NCI-H1417 (cell line): ENCODE measurements at places on chromosomes 7 and 10.

DNA sequence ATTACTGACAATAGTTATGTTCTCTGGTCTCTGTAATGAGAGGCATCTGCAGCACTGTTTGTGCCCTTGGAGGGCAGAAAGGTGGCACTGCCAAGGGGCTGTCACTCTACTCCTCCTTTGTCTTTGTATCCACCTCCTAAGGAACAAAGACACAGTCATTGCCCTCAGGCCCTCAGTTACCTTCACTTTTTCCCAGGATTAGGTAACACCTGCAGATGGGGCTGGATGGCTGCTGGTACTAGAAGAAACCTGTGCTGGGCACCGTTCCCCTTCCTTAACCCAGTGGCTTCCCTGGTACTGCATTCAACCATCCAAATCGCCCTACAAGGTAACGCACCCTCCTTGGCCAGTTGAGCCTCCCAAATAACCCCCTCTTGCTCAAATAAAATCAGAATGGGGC lies 246.9 kb upstream of the NEBL start:
- DNase-seq, result no peak

- no peak for DNase-seq
Measured at GRCh38 chr7:3065724-3066143, 22.1 kb upstream of the CARD11 start.

DNA sequence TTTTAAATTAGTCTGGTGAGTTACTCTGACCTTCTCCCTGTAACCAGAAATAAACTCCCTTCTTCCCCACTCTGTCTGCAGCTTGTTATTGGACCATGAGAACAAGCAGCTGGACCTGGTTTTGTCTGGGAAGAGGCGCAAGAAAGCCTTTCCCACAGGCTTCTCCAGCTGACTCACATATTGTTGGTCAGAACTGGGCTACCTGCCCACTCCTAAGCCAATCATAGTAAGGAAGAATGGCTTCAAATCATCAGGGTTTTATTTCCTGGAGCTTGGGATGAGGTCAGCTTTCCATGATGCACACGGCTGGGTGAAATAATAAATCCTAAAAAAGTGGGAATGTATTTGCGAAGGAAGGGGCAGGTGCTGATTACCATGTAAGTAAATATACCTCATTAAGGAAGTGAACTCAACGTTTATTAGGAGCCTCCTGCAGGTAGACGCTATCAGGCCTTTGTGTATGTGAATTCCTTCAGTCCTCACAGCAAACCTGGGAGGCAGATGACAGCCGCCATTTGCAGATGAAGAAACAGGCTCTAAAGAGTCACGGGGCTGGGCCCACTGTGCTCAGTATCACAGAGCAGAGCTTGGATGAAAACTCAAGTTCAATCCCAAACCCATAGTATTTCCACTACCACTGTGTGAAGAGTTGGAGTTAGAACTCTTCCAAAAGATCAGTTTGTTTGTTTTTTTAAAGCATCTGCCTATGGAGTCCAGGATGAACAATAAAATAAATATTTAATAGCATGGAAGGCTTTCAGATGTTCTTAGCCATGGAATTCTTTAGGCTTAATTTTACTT lies 32.8 kb downstream of the IL15RA start:
- peak; percentile 6 for DNase-seq

- DNase-seq, result no peak
Measured at GRCh38 chr7:158738841-158739240, 34.2 kb upstream of the NCAPG2 start.

DNA sequence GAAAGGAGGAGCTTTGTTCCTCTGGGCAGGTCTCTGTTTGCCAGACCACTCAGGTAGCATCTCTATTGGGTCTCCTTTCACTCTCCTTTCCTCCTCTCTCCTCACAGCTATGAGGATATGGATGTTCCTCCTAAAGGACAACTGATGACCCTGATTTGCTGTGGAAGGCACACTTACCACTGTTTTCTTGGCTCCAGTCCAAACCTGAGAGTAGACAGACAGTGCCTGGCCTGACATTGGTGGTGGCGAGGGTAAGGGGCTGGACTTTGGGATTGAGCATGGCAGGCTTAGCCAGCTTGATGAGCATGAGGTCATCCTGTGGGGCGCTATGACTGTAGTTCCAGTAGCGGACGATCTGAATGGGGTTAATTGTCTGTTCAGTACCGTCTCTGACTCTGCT lies 3.6 kb downstream of the PRSS37 start:
- DNase-seq, result peak; percentile 18

DNA sequence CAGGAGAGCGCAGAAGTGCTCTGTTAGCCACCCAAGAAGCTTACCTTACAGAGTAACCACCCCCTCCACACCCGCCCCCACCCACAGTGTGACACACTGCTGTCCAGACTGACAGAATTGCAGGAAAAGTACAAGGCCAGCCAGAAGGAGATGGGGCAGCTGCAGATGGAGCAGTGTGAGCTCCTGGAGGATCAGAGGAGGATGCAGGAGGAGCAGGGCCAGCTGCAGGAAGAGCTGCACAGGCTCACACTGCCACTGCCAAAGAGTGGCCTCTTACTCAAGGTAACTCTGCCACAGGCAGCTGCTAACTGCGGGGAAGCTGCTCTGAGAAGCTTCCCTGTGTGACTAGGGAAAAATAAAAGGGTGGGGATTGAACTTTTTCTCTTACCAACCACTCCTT lies 17.6 kb downstream of the CCDC136 start:
- DNase-seq, result no peak

DNA sequence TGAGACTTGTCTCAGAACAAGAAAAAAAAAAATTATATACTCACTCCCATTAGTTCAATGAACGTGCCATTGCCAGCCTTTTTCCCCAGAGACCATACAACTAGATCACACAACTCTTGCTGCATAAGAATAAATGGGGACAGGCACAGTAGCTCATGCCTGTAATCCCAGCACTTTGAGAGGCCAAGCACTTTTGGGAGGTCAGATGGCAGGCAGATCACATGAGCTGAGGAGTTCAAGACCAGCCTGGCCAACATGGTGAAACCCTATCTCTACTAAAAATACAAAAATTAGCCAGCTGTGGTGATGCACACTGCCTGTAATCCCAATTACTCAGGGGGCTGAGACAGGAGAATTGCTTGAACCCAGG lies 13.6 kb downstream of the PDLIM1 start:
- no peak for DNase-seq

- no peak for DNase-seq
Measured at GRCh38 chr7:124106575-124106974, 73.7 kb upstream of the TMEM229A start.

- DNase-seq, result no peak
Measured at GRCh38 chr10:126264102-126265018, 123.9 kb downstream of the ADAM12 start.
